H9 (cell line): ENCODE measurements at places on chromosomes 5 and 9.

GRCh38 chr5:124949862-124950261, 203.4 kb upstream of the ZNF608 start:
- no peak for DNase-seq
- H3K27ac ChIP-seq = no peak overlapping the region
- H3K4me3 ChIP-seq = no peak overlapping the region
- no peaks in the 10 kb centered on the region for H3K36me3 ChIP-seq
- peaks cover 3% of the 10 kb centered on the region; the same call in 1 of the 2 replicates for H3K4me1 ChIP-seq

DNA sequence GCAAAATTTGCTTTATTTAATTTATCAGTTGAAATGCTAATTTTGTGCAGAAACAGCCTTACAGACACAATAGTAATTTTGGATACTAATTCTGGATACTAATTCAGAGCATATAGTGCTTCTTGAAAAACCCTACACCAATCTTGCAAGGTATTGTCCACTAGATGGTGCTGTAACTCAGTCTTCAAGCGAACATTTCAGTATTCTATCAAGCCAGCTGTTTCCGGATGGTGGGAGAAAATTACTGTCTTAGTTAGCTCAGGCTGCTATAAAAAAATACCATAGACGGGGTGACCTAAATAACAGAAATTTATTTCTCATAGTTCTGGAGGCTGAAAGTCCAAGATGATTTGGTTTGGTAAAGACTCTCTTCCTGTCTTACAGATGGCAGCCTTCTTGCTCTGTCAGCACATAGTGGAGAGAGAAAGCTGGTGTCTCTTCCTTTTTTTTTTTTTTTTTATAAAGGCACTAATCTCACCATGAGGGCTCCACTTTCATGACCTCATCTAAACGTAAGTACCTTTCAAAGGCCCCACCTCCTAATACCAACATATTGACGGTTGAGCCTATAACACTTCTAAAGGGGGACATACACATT, 1306.5 kb upstream of the CDH9 start:
- no peak overlapping the region for H3K4me3 ChIP-seq
- no peaks in the 10 kb centered on the region for H3K4me1 ChIP-seq
- DNase-seq = peak; percentile 29
- H3K36me3 ChIP-seq = no peaks in the 10 kb centered on the region; the same call in 1 of the 3 replicates
- no peaks in the 10 kb centered on the region for H3K27me3 ChIP-seq
- H3K27ac ChIP-seq = no peak overlapping the region

- no peak for DNase-seq
- no peaks in the 10 kb centered on the region for H3K27me3 ChIP-seq
- no peak overlapping the region for H3K4me3 ChIP-seq
- peaks cover 16% of the 10 kb centered on the region for H3K36me3 ChIP-seq
Measured at GRCh38 chr5:145902421-145902820, 29.6 kb upstream of the GRXCR2 start.

DNA sequence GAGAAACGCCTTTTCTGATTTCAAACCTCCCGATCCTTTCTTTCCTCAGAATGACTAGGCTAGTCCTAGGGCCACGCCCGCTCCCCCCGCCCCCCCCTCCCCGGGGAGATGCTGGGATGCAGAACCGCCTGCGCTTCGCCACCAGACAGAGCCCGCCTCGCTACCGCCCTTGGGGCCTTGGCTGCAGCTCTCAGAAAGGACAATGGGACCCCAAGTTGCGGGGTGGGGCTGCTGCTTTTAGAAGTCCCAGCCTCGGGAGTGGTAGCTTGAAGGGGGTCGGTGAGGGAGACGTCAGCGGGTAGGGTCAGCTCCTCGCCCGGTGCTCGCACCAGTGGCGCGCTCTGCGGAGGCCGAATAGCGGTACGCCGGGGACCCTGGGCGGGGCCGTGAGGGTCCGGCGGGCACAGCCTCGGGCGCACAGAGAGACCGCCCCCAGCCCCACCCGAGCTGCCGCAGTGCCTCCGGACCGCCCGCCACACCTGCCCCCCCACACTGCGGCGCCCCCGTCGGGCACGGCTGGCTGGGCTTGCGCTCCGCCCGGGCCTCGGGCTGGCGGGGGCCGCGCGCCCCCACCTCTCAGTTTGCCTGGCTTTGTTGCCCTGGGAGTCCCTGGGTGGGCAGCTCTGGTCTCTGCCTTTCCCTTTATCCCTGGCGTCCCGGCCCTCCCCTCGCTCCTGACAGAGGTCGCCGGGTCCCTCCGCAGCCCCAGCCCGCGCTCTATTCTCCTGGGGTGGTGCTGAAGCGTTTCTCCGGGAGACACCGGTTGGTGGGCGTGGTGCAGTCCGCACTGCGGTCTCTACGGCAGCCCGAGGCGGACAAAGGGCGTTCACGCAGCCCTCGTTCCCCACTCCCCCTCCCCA, 1.2 kb downstream of the MAP1B start:
- peaks cover 16% of the 10 kb centered on the region; the same call in 1 of the 2 replicates for H3K36me3 ChIP-seq
- peak overlapping the region; percentile 86 for H3K4me3 ChIP-seq
- H3K27me3 ChIP-seq = no peaks in the 10 kb centered on the region
- DNase-seq = peak; percentile 82
- no peak overlapping the region for H3K27ac ChIP-seq
